ENCODE measurements at places on chromosomes 7 and 10. TPM values are rescaled to one million over a fixed set of nuclear protein-coding genes. Genes with fewer than 3 reads are reported as not detected.

PAX4 gene
- polyA plus RNA-seq, result not detected

- no peak for DNase-seq
Measured at GRCh38 chr7:87702326-87702725, 74.1 kb downstream of the RUNDC3B start.

- DNase-seq, result peak; percentile 73
Measured at GRCh38 chr7:191981-192649, at the start of gene FAM20C. Gene FAM20C, plus strand, starts transcription at chr7:192571. Its CDS starts 629 bp downstream, at chr7:193200.

DNA sequence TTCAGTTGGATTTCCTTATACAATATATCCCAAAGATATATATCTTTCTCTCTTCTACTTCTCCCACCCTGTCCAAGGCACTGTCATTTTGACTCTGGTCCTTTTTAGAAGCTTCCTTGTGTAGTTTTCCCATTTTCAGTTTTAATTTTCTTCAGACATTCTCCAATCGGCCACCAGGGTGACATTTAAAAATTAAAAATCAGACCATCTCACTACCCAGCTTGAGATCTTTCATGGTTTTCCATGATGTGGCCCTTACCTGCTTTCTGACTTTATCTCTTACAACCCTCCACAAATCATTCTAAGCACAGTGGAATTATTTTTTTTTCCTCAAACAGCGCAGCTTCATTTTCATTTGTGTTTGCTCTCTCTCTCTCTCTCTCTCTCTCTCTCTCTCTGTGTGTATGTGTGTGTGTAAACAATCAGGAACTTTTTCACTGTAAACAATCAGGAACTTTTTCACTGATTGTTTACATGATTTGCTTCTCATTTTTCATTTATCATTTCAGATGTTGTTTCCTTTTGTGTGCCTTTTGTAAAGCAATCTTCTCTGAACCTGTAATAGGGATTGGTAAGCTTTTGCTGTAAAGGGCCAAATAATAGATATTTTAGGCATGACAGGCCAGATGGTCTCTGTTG, 348.9 kb downstream of the ATRNL1 start:
- no peak for DNase-seq

All from left kidney (tissue), 8 donors.